ENCODE measurements at places on chromosomes 16 and 17.

DNA sequence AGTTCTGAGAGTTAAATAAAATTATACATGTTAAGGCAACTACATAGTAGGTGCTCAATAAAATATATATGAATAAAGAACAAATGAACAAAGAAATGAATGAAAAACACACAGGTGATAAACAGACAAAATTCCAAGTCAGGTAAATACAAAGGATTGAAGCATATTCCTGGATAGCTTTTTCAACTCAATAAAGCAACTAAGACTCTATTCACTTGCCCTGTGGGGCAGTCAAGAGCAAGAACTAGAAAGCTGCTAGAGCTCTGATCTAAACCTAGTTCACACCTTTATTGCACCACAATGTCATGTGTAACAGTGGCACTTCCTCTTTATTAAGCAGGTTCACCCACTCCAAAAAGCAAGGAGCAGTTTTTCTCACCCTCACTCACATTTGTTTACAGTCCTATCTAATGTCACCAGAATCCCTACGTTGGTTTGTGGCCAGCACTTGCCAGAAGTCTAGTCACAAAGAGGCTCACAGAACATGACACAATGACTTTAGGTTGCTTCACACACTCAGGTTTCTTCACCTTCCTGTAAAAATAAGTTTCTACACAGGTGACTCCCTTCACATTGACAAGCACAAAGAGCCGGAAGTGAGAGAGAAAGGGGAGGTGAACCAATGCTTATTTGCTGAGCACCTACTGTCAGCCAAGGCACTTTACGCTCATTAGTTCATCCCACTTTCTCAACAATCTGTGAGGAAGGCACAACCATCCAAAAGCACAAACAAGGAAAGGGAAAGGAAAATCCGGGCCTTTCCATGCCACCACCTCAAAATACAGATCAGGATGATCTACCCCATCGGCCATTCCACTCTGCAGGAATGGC is 70.8 kb downstream of the XPO6 start:
- peak; percentile 46 for DNase-seq

DNA sequence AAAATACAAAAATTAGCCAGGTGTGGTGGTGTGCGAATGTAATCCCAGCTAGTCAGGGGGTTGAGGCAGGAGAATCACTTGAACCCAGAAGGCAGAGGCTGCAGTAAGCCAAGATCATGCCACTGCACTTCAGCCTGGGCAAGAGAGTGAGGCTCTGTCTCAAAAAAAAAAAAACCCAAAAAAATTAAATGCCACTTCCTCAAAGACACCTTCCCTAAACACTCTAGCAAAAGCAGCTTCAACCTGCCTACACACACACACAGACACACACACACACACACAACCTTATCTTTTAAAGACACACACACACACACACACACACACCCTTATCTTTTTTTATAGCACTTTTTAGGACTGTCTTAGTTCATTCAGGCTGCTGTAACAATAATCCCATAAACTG is 201.7 kb upstream of the PSMD7 start:
- DNase-seq, result no peak

GRCh38 chr17:27368151-27368795 is 74.4 kb downstream of the WSB1 start:
- DNase-seq, result no peak

GRCh38 chr17:48484850-48485249 is 46.0 kb downstream of the HOXB1 start:
- DNase-seq, result no peak

DNA sequence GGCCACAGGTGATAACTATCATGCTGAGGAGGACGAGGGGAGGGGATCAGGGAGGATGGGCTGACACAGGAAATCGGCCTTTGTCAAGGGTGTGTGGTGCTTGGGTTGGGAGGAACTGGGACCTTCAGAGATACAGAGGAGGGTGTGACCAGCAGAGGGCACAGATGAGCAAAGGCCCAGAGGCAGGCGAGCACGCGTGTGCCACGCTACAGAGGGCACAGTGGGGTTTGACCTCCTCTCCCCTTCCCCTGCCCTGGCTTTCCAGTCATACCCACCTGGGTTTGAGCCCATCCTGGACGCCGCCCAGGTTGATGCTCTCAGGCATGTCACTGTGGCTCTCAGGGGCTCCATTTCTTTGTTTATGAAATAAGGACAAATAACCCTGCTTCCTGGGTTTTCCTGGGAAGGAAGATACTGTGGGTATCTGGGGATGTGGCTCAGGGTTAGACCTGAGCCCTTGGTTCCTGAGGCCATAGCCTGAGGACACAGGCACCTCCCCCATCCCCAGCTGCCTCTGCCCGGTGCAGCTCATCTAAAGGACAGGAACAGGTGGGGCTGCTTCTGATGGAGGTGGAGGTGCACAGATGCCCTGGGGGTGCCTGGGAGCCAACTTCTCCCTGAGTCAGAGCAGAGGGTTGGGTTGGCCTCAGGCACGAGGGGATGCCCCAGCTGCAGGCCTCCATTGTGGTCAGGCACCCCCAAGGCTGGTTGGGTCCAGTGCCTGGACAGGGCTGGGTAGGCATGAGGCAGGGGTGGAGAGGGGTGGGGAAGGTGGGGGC is 51.8 kb downstream of the BEAN1 start:
- peak; percentile 83 for DNase-seq

GRCh38 chr16:70760221-70760620 is 40.7 kb downstream of the VAC14 start:
- DNase-seq, result no peak

DNA sequence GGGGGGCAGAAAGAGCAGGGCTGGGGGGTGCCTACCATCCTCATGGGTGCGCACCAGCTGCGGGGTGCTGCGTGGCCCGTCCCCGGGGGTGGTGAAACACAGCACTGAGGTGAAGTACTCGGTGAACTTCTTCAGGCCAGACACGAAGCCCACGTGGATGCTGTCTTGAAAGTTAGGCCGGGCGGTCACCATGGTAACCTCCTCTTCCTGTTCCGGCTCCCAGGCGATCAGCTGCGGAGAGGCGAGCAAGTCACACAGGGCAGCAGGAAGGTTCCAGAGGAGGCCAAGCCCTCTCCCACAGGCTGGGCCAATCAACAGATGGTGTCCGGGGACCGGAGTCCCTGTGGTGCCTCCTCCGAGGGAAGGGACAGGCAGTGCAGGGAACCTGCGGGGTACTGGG is 90.1 kb upstream of the CDC42EP4 start:
- DNase-seq, result no peak

GRCh38 chr16:65024767-65025178 is 97.1 kb downstream of the CDH11 start:
- DNase-seq, result no peak

DNA sequence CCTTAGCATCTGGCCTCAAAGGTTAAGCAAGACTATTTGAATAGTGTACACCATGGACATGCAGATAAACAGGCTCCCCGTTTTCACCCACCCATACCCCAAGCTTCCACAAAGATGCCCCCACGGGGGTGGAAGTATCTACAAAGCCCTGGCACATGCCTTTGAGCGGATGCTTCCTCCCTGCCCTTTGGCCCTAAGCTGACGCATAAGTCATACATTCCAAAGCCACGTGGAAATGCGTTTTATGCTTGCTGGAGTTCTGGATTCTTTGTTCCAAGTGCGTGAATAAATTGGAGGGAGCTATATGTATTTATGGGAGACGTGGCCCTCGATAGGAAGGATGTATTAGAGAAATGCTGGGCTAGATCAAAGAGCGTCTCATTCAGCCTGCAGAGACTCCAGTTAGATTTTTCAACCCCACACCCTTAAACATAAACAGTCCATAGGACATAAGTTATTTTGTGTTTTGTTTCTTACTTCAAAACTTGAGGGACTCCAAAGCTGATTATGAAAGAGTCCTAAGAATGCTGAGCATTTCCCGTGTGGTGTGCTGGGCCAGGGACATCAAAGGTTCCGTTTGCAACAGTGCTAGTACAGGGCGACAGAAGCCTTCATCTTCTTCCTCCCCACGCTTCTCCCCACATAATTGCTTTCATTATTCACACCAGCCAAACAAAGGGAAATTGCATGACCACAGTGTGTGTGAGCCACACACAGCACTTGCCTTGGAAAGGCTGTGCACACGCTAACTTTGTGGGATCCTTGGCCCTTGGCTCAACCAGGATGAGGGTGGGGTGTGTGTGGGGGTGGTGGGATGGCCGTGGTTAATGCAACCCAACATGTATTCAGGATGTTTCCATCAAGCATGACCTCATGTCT is 73.6 kb downstream of the WIPI1 start:
- peak; percentile 34 for DNase-seq

GRCh38 chr16:80804526-80805383 is at the start of gene CDYL2:
Gene CDYL2, minus strand, starts transcription at chr16:80804598. Its CDS starts 425 bp downstream, at chr16:80804173.
- DNase-seq, result peak; percentile 47

GRCh38 chr16:50306287-50306686 is 39.9 kb downstream of the ADCY7 start:
- DNase-seq, result no peak

Measured in activated naive CD8-positive, alpha-beta T cell treated with anti-CD3 and anti-CD28 coated beads, Interleukin-2, amount 50 U/mL, for 24 hours (primary cell).